Stimulated activated CD4-positive, alpha-beta T cell treated with anti-CD3 and anti-CD28 coated beads, Interleukin-15, amount 100 ng/mL, for 1 hour (primary cell): ENCODE measurements at places on chromosomes 12 and 14.

DNA sequence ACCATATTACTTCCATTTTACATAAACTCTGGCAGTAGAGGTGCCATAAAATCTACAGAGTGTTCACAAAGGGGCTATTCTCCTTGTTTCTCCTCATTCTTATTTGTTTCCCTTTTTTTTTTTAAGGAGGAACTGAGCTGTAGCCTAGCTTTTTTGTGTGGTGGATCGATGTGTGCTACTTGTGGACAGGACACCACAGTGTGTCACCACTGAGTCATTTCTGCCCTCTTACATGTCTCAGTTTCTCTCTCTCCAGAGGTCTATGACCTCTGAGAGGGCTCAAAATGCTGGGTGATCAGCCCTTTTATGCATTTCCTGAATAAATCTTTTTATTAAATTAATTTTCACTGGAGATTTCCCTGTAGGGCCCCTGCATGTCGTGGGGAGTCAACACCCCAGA is 370.2 kb downstream of the ADGRD1 start:
- DNase-seq, result no peak

DNA sequence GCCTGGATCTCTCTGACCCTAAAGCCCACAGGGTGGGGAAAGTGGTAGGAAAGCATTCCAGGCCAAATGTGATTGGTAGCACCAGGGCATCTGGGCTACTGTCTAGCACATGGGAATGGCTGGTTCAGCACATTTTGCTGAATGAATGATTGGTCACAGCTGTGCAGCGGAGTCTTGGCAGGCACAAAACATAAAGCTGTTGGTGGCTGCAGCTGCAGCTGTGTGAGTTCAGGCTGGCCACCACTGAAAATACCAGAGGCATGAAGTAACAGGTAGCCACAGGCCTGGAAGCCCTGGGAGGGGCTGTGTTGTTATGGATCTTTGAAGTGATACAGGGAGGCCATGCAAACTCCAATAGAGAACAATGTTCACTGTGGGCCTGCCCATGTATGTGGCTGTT is 72.7 kb downstream of the MYRFL start:
- DNase-seq, result no peak

GRCh38 chr12:122205053-122205925 is 1.8 kb downstream of the B3GNT4 start:
- DNase-seq, result no peak

DNA sequence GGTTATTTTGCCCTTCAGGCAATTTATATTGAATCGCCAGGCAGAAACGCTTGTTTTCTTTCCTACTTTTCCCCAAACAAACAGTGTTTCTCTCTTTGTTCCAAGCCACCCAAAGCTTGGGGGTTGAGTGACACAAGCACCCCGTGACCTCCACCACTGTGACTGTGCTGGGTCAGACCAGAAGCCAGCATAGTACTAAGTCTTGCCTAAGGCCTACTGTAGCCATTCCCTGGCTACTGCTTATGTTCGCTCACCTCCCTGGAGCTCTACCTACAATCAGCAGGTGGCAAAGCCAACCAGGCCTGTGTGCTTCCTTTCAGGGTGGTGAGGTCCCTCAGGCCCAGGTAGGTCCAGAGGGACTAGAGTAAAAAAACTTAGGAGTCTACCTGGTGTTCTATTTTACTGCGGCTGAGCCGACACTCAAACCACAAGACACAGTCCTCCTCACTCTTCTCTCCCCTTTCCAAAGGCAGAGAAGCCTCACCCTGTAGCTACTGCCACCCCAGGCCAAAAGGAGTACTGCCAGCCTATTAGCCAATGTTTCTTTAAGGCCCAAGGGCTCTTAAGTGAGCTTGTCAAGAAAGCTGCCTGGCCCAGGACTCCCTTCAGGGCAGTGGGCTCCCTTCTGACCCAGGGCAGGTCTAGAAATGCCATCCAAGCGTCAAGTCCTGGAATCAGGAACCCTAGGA is 411.8 kb upstream of the MIS18BP1 start:
- DNase-seq, result no peak

DNA sequence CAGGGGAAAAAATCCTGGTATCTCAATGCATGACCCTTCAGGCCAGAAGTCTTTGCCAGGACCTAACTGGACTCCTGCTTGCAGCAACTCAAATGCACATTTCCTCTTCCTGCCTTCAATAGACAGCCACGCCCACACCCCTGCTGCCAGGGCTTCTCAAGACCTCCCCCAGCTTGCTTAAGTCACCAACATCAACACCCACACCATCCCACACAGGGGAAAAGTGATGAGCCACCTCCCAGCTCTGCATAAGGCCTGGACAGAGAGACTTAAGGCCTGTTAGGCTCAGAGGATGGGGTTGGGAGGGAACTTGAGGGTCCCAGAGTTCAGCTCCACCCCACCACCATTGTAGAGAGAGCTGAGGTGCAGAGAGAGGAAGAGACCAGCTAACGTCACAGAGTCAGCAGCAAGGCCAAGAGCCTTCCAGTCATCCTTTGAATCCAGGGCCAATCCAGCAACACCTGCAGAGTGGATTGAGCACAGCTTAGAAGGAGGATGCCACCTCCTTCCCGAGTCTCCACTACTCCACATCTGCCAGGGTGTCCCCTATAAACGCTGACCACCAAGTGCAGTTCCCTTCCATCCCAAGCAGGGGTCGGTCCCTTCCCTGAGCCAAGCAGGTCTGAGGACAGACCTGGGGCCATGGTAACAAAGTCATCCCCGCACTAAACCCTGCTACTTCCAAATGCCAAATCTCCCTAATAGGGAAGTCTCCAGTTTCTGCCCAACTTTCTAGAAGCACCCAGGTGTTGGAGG is 50.0 kb downstream of the KDM2B start:
- peak; percentile 49 for DNase-seq

GRCh38 chr14:99225436-99226203 is 46.4 kb downstream of the BCL11B start:
- DNase-seq, result no peak

DNA sequence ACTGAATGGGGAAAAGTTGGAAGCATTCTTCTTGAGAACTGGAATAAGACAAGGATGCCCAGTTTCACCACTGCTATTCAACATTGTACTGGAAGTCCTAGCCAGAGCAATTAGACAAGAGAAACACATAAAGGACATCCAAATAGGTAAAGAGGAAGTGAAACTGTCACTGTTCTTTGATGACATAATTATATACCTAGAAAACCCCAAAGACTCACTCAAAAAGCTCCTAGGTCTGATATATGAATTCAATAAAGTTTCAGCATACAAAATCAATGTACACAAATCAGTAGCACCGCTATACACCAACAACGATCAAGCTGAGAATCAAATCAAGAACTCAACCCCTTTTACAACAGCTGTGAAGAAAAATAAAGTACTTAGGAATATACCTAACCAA is 157.3 kb upstream of the DDHD1 start:
- DNase-seq, result no peak

- no peak for DNase-seq
Measured at GRCh38 chr12:25376407-25376806, 125.7 kb upstream of the KRAS start.

GRCh38 chr14:105859717-105860614 is 333.6 kb downstream of the TMEM121 start:
- DNase-seq, result no peak

GRCh38 chr14:79064214-79064613 is 894.0 kb downstream of the NRXN3 start:
- DNase-seq, result no peak

DNA sequence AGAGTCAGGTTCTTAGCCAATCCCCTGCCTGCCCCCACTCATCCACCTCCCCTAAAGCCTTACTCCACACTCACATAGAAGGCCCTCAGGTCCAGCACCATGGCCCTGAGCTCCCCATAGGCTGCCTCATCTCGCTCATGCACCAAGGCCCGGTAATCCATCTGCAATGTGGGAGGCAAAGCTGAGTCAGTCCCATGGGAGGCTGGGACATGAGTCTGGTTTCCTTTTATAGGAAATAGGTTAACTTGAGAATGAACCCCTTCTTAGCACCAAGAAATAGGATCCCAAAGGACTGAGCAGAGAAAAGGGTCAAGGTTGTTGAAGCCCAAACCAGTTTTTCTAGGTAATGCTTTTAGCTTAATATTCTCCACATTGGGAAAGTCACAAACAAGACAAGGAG is 2.1 kb upstream of the EMC9 start:
- no peak for DNase-seq

GRCh38 chr12:122018457-122018856 is 3.2 kb upstream of the BCL7A start:
- DNase-seq, result no peak

DNA sequence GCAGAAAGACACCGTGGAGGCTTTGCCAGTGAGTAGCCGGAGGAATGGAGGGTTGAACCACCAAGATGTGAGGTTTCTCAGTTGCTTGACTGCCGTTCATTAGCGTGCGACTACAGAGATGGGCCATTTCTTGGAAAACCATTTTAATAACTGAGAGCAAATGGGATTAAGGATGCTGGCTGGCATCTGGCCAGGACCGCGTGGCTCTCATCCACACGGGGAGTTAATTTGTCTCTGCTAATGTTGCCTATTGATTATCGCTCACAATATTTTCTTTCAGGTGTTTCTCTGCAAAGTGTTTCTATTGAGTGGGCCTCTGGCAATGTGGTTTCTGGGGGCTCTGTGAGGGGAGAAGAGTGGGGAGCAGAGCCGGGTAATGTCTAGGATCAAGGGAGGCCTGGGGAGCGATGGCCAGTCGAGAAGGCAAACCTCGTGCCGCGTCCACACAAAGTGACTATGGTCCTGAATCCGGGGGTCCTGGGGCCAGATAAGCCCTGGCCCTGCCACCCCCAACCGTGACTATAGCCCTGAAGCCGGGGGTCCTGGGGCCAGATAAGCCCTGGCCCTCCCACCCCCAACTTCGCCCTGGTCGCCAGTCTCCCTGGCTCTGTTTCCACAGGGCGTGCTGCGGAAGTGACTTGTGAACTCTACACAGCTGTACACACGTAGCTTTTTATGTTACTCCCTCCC is 110.6 kb downstream of the PRMT8 start:
- no peak for DNase-seq

DNA sequence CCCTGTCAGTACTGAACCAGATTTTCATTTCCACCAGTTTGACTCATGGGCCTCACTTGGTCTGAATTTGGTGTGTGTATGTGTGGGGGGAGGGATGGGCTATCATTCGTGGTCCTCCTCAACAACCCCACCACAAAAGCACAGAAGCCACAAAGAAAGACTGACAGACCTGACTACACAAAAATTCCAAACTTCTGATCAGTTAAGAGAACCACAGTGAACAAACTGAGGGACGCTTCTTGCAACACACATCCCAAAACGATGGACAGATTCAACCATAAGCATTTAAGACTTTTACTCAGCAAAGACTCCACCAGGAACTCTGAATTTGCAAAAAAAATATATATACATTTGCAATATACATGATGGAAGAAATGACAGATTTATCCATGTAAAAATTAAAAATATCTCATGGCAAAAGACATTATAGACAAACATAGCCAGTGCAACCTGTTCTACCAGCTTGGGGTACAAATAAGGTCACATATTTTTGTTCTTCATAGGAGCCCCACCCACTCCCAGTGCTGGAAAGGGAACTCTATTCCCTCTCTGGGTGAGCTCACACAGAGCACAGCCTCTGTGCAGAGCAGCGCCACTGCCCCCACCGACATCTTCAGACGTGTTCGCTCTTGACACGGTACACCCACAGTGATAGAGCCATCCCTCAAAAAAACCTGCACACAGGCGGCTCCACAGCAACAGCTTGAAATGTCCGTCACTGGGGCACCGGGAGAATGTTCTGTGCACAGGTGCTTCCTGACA is 49.7 kb downstream of the JAG2 start:
- DNase-seq, result no peak

DNA sequence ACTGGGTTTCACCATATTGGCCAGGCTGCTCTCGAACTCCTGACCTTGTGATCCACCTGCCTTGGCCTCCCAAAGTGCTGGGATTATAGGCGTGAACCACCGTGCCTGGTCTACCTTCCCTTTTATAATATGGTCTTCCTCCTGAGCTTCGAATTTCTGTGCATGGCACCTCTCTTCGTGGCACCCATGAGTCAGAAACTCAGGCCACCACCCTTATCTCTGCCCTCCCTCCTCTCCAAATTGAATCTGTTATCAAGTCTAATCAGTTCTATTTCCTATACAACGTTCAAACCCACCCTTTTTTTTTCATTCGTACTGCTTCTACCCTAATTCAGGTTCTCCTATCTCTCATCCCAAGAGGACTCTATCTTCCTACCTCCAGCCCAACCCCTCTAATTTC is 5.0 kb upstream of the TINF2 start:
- DNase-seq, result no peak

DNA sequence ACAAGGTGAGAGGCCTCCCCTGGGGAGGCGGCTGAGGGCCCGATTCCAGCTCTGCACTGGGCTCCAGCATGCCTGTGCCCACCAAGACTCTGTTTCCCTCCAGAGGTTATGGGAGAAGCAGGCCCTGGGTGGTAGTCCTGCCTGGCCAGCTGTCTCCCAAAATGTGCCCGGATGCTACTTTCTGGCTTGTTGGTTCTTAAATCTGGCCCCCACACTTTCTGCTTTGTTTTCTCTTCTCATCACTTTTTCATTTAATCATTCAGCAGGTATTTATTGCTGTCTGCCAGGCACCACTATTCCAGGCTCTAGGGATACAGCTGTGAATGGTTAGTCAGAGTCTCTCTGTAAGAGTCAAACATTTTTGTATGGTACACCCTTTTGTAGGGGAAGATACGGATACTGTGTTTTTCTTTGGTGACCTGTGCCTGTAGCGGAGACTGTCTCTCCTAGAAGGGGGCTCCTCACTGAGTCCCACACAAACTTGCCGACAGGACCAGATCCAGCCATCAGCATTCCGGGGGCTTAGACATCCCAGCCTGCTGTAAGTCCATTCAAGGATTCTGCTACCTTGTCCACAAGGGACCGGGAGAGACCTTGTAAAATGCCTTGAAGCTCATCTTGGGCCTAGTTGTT is 3.8 kb downstream of the DHRS2 start:
- no peak for DNase-seq

DNA sequence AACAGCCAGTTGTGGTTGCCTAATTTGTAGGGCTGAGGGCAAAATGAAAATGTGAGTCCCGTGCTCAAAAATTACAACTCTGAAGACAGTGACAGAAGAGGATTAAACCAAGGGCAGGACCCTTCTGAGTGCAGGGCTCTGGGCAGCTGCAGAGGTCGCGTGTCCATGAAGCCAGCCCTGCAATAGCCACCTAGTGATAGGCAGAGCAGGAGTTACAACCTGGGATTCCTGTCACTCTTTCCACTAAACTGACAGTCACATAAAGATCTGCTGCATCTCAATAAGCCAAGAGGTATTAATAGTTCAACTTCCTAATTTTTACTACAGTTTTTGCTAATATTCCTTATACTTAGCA is 94.1 kb downstream of the SLC2A13 start:
- DNase-seq, result no peak

DNA sequence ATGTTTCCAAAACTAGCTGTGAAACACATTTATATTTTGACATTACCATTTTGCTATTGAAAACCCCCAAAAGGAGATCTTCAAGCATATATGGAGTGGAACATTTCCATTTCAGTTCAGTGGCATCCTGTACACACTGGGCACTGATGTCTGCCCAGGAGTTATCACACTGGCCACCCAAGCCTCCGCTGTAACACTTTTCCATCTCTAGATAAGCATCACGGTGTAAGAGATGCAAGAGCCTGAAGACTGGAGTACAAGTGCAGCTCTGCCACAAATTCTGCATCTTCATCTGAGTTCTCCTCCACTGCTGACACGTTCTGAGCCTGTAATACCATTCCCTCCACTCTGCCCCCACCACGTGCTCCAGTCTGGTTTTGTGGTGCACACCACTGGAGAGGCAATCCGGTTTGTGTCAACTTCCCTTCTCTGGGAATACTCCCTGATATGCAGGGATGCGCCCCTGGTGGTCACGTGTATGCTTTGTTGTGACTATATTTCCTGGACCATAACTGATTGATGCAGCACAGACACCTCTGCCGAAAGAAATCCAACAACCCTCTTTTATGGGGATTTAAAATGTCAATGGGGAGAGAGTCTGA is 12.7 kb downstream of the SPTLC2 start:
- DNase-seq, result no peak
